Activated CD4-positive, alpha-beta T cell treated with anti-CD3 and anti-CD28 coated beads for 36 hours (primary cell): ENCODE measurements at places on chromosomes 13 and 19. TPM values are rescaled to one million over a fixed set of nuclear protein-coding genes. Genes with fewer than 3 reads are reported as not detected.
A peak's percentile ranks its signal among the peaks of the same experiment; 100 is the strongest.

DNA sequence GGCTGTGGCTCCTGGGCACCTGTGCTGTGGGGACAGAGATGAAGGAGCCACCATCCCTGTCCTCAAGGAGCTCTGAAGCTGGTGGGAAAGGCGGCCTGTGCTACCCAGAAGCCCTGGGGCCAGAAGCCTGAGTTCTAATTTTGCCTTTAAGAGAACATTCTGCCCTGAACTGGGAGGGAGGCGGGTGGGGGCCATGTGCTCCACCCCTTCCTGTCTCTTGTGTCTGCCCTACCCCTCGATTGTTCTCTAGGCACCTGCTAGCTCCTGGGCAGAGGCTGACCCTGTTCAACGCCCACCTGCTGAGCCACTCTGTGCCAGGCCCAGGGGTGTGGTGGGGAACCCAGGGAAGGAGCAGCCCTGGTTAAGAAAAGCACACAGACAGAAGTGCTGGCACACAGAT lies 5.9 kb downstream of the TRAPPC6A start:
- no peak for DNase-seq

DNA sequence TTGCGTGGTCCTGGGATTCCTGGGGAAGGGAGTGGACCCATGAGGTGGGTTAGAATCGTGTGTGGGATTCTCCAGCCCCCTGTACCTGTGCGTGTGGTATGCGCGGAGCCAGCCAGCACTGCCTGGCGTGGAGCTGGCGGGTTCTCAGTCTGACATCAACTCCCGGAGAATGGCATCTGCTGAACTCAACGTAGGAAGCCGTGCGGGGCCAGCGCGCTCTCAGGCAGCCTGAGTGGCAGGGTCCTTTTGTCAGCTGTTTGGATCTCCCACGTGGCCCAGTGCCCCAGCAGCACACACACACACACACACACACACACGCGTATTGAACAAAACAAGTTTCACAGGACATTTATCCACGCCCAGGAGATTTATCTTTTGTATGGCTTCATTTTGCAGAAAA lies 28.1 kb downstream of the ATP4B start:
- DNase-seq: no peak

GRCh38 chr13:102400675-102401145 lies 1.1 kb downstream of the FGF14 start:
- DNase-seq: peak; percentile 22

GRCh38 chr19:15519433-15519976 lies 11.2 kb downstream of the CYP4F22 start:
- no peak for DNase-seq

DNA sequence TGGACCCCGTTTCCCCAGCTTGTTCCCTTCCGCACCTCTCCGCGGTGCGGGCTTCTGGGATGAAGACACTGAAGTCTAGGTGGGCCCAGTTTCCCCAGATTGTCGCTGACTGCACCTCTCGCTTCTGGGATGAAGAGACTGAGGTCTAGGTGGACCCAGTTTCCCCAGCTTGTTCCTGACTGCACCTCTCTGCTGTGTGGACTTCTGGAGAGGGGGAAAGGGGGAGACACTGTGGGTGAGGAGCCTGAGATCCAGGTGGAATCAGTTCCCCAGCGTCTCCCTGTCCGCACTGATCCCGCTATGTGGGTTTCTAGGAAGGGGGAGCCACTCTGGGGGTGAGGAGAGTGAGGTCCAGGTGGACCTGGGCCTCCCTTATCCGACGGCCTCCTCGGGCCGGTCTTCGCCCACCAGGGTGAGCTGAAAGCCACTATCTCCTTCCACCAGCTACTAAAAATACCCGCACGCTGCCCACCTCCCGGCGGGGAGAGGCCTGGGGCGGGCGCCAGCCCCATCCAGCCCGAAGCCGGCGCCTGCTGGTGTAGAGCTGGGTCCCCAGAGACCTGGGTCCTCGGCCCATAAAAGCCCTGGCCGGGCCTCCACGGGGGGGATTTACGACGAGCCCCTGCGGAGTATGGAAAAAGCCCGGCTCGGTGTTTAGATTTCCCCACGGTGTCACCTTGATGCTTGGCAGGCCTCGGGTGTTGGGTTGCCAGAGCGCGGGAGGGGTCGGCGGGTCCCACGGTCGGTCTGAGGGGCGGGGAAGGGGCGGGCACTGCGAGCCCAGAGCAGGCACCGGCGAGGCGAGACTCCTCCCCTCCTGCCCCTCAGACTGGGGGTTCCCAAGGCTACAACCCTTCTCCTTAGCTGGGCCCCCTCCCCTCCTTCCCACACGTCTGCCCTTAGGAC lies 10.6 kb downstream of the FUT6 start:
- peak; percentile 53 for DNase-seq

DNA sequence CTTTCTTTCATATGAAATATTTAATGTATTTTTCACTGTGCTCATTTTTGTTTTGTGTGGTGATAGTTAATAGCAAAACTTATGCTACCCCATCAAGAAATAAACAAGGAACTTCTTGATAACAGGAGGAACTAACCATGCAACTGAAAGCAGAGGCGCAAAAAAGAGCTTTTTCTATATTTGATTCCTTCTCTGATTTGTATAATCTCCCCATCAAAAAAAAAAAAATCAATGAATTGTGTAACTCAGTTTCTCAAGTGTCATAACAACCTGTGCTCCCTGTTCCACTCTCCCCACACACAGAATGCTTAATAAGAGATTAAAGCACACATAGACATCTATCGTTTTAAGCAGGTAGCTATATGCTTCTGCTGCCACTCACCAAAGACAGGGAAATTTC lies 67.3 kb upstream of the MED4 start:
- no peak for DNase-seq

DNA sequence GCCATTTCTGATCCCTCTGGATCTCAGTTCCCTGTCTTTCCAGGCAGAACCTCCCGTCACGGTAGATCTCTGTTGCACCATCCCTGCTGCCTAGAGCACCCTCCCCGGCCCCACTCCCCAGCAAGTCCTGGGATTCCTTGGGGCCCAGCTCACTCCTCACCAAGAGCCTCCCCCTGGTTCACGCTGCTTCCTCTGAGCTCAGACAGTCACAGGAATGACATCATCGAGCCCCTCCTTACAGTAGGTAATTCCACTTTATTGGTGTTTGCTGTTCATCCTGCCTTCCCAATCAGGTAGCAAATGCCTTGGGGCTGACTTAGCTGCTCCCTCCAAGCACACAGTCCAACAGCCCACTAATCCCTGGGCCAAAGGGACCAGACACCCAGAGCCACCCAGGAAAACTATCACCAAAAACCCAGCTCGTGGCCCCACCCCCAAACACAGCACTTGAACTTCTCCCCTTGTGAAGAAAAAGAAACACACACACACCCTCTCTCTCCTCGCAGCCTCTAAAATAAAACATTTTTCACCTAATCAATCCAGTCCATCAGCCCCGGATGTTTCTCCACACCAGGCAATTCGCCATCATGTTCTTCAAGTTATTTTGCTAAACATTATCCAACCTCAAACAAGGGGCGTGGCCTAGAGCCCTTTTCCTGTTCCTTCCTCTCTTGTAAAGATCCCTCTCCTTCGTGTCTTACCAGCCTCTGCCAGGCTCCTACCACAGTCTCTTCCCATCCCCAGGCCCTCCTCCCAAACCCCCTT lies 2.5 kb downstream of the NAPA start:
- no peak for DNase-seq

- DNase-seq: no peak
These were observed 57.9 kb downstream of the CHST8 start for GRCh38 chr19:33679696-33680095.

DNA sequence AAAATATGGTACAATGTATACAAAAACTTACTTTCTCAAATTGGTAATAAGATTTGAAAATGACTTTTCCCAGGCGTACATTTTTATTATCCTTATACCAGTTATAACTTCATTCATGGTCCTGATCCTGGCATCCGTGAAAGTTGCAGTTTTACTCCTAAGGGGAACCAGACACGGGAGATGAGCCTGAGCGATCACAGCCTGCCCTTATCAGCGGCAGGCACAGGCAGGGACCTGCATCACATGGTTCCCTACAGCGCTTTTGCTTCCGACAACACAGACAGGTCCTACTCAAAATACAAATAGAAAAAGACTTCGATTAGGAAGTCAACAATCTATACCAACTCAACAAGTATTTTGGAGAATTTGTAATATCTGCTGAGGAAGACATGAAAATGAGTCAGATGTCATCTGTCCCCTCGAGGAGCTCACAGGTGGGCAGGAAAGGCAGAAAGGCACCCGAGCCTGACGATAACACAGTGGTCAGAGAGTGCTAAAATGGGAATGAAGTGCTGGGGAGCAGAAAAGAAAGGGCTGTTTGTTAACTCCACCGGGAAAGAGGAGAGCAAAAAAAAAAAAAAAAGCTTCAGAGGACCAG lies 93.4 kb downstream of the ABCC4 start:
- DNase-seq: no peak

- no peak for DNase-seq
These were observed 44.6 kb downstream of the CCL25 start for GRCh38 chr19:8097198-8097597.

GRCh38 chr13:113029487-113030258 lies 60.7 kb downstream of the MCF2L start:
- peak; percentile 75 for DNase-seq

DNA sequence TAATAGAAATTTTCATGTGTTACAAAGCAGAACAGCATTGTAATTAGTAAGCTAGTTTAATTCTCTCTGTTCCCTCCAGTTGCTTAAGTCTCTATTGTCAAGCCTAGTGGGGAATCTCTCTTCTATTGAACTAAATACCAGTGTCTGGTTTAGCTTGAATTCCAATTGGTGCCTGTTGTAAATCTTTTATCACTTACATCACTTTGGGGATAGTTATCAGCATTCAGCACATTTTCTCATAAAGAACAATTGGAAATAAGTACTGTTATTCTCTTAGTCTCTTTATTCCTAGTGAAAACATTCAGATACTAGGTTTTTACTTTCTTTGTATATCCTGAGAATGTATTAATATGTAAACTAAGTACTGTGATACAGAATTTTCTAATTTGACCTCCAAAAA lies 25.2 kb downstream of the IPO5 start:
- no peak for DNase-seq

GRCh38 chr19:1046117-1046626 lies 6.3 kb downstream of the ABCA7 start:
- DNase-seq: no peak

- DNase-seq: no peak
These were observed 994 bp downstream of the CCDC194 start for GRCh38 chr19:17393002-17393401.

GRCh38 chr13:98254513-98254912 lies 77.4 kb upstream of the RNF113B start:
- DNase-seq: no peak

- DNase-seq: no peak
These were observed 77.5 kb upstream of the CLDN10 start for GRCh38 chr13:95474992-95475391.

GRCh38 chr13:27971236-27971645 lies 2.1 kb upstream of the CDX2 start:
- no peak for DNase-seq

DNA sequence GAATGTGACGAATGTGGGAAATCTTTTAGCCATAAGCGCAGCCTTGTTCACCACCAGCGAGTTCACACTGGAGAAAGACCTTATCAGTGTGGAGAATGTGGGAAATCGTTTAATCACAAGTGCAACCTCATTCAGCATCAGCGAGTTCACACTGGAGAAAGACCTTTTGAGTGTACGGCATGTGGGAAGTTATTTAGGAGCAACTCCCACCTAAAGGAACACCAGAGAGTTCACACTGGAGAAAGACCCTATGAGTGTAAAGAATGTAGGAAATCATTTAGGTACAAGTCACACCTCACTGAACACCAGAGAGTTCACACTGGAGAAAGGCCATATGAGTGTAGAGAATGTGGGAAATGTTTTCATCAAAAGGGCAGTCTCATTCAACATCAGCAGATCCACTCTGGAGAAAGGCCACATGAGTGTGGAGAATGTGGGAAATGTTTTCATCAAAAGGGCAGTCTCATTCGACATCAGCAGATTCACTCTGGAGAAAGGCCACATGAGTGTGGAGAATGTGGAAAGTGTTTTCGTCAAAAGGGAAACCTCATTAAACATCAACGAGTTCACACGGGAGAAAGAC lies 7.6 kb downstream of the ZNF776 start:
- no peak for DNase-seq

DNA sequence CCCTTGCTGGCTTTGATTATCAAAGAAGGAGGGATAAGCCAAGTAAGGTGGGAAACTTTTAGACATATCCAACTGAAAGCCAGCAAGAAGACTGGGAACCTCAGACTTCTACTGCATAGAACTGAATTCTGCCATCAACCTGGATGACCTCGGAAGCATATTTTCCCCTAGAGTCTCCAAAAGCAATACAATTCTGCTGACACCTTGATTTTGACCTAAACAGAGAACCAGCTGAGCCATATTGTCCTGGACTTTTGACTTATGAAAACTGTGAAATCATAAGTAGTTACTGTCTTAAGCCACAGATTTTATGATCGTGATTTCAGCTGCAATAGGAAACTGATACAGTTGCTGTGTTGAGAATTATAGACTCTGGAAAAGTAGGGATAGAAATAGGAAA lies 227.6 kb downstream of the PCDH20 start:
- no peak for DNase-seq

DNA sequence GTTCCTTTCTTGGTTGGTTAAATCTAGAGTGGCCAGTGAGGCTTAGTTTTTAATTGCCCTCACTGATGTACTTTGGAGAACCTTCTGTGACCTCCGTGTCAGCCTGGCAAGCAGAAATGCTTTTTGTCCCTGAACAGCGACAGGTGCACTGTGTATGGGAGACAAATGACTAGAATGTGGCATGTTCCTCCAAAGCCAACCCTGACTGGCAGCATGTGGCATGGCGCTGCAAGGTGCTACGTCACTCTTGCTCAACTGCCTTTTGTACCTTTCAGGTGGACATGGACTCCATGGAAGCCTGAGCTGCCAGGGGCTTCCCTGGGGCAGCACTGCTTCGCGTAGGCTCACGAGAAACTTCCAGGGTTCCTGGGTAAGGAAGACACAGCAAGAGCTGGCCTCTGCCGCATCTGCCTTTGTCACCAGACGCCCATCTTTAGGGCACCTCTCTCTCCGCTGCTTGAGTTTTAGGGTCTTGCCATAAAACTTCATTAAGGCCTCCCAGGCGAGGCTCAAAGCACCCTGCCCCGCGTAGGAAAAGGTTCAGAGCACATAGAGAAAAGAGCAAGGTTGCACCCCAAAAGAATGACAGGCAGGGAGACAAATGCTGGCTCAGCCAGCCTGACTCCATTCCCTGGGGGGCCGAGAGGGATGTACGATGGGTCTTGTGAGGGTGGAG lies 167.1 kb upstream of the SOX1 start:
- DNase-seq: no peak

ATP12A gene
- total RNA-seq: 0.16 TPM

C1QTNF9B gene
- total RNA-seq: not detected

PPM1N gene
- total RNA-seq: 3.1 TPM

FXYD1 gene
- 2.4 TPM for total RNA-seq

GPC6 gene
- not detected for total RNA-seq

SPACA4 gene
- not detected for total RNA-seq

MYH14 gene
- total RNA-seq: not detected

ITGBL1 gene
- total RNA-seq: not detected

ZNF567 gene
- total RNA-seq: 8.6 TPM
